ENCODE measurements at places on chromosomes 6 and 20.

GRCh38 chr6:34571388-34571787 lies 15.3 kb upstream of the SPDEF start:
- DNase-seq, result no peak

DNA sequence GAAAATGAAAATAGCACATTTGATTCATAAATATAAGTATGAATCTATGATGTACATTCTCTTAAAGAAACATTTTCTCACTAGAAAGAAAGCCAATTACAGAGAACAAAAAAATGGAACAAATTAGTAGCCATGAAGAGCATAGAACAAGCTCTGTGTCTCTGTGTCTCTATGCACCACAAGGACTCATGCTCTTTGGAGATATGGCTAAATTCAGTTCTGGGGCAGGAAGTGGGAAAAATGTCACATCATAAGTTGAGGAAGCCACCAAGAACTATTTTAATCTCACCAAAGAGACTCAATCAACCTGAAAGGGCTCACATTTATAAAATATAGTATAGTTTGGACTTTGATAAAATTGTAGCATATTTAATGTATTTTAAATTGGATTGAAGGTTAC lies 1259.8 kb upstream of the GJE1 start:
- no peak for DNase-seq

- no peak for DNase-seq
Measured at GRCh38 chr6:155678361-155678760, 222.7 kb upstream of the NOX3 start.

DNA sequence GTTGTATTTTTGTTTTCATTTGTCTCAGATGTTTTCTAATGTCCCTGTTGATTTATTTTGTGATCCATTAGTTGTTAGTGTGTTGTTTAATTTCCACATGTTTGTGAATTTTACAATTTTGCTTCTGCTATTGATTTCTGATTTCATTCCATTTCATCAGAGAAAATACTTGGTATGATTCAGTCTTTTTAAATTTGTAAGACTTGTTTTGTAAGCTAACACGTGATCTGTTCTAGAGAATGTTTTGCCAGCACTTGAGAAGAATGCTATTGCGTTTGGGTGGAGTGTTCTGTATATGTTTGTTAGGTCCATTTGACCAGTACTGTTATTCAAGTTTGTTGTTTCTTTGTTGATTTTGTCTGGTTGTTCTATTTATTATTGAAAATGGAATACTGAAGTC lies 53.9 kb downstream of the KIZ start:
- DNase-seq, result no peak

DNA sequence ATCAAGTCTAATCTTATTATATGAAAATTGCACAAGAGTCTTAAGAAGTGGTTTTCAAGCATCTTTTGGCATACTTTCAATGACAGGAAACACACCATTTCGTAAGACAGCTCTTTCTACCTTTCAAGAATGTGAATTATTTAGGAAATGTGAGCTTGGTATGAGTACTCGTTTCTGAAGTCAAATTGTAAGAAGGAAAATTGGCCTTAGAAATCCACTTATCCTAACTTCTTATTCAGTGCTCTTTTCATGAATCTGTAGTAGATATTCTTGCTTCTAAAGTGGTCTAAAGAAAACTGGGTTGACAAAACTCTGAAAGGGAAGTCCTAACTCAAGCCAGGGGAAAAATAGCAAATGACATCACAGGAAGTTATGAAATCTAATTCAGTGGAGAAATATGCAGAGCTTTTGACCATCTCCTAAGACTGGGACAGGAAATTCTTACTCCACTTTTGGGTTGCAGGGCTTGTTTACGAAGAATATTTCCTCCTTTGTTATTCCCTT lies 38.5 kb upstream of the OGFRL1 start:
- DNase-seq, result no peak

- DNase-seq, result no peak
Measured at GRCh38 chr6:100257793-100258395, 206.8 kb downstream of the SIM1 start.

DNA sequence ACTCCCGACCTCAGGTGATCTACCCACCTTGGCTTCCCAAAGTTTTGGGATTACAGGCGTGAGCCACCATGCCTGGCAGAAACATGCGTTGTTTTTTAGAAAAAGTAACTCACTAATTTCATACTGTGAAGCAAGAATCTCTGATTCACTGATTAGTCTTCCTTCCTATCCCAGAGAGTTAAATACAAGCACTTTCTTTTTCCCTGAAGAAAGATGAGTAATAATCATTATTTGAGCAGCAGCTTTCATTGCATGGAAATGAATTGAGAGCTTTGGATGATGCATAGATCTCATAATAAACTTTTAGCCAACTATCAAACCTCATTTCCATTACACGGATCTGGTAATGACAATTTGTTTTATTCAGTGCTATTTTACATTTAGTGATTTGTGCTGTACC lies 892.5 kb upstream of the EYS start:
- DNase-seq, result no peak

- DNase-seq, result no peak
Measured at GRCh38 chr6:169112483-169113320, 140.9 kb downstream of the THBS2 start.

GRCh38 chr6:20215310-20215709 lies 3.0 kb upstream of the MBOAT1 start:
- DNase-seq, result no peak

GRCh38 chr6:4289770-4290320 lies 154.5 kb upstream of the ECI2 start:
- DNase-seq, result no peak

DNA sequence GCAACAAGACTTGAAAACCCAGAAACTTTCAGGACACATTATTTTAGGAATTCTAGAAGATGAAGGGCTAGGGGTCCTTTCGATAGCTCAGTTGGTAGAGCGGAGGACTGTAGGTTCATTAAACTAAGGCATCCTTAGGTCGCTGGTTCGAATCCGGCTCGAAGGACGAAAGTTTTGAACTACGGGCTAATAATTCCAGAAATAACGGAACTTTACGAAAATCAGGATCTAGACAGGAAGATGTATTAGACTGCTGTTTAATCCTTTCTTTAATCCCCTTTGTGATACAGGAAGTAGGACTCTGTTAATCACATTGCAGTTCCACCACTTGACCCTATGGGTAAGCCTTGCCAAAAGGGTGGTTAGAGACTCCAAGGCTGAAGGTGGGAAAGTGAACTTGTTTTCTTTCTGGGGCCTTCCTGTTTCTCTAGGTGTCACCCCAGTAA lies 21.2 kb upstream of the ABT1 start:
- DNase-seq, result no peak

- no peak for DNase-seq
Measured at GRCh38 chr20:41082306-41082705, 53.7 kb downstream of the TOP1 start.

GRCh38 chr6:10721850-10722569 lies 860 bp upstream of the TMEM14C start:
- DNase-seq, result no peak

DNA sequence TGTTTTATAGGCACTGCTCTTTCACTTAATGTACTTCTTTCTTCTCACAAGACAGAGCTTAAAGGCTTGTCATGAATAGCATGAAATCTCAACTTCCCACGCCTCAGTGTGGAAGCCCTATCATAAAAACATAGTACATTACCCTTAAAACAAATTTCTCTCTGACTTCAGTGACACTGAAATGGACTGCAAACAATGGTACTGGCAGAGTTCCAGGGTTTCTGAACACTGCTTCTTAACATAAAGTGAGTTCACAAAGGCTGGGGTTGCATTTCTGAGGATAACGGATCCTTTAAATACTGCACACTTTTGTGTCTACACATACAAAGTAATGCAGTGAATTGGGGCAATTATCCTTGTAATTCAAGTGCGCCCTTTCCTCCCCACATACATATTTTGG lies 32.3 kb upstream of the PLEKHG1 start:
- no peak for DNase-seq

- no peak for DNase-seq
Measured at GRCh38 chr20:53129563-53129962, 157.4 kb downstream of the TSHZ2 start.

GRCh38 chr6:33880766-33881165 lies 77.0 kb upstream of the MLN start:
- no peak for DNase-seq

DNA sequence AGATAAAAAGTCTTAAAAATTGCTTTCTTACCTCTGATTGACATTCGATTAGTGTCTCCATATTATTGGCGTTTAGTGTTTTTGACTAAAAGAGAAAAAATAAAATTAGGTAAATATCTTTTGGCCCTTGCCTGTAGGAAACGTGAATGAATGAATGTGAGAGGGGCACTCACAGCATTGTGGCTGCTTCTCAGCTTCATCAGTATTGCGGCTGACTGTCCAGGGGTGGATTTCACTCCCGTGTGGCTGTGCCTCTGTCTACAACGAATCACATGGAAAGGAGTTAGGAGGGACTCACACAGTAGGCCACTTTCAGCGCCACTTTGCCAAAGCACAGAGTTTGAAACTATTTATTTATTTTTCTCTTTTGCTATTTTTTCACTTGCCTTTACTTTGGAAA lies 844 bp downstream of the TAGAP start:
- DNase-seq, result no peak
